ENCODE measurements at places on chromosomes 13 and 19.

- DNase-seq: no peak
Measured at GRCh38 chr19:38665950-38666662, 18.7 kb downstream of the ACTN4 start.

- no peak for DNase-seq
Measured at GRCh38 chr13:64041296-64041695, 2625.6 kb upstream of the PCDH20 start.

GRCh38 chr13:23695196-23695595, 125.0 kb downstream of the TNFRSF19 start:
- DNase-seq: no peak

- DNase-seq: no peak
Measured at GRCh38 chr13:110779022-110779421, 65.5 kb downstream of the ING1 start.

- DNase-seq: no peak
Measured at GRCh38 chr13:114118511-114119123, 13.8 kb downstream of the RASA3 start.

- no peak for DNase-seq
Measured at GRCh38 chr13:100620792-100621191, 32.2 kb upstream of the GGACT start.

DNA sequence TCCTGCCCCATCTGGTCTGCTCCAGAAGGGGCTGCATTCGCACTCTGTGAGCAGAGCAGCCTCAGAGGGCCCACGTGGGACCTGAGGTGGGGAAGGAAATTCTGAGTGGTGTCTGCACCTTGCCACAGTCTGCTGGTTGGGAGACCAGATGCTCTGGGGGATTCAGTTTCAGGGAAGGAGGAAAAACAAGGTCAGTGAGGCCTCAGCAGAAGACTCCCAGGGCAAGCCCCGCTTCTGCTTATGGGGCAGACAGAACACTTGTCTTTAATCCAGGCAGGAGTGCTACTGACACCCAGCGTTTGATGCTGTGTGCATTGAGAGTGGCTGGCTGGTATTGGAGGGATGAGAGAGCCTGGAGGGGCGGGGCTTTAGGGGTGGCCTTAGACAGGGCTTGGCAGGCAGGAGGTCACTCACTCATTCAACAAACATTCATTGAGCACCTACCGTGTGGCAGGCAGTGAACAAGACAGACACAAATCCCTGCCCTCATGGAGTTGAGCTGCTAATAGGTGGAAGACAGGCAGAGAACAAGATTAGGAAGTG, 4.9 kb upstream of the CLEC17A start:
- no peak for DNase-seq
